ENCODE measurements at places on chromosomes 2 and 18. TPM values are rescaled to one million over a fixed set of nuclear protein-coding genes. Genes with fewer than 3 reads are reported as not detected.
A peak's percentile ranks its signal among the peaks of the same experiment; 100 is the strongest.

Gene IFIH1
- 17.5 TPM for total RNA-seq

Gene SKA1
- total RNA-seq: 14.0 TPM

DNA sequence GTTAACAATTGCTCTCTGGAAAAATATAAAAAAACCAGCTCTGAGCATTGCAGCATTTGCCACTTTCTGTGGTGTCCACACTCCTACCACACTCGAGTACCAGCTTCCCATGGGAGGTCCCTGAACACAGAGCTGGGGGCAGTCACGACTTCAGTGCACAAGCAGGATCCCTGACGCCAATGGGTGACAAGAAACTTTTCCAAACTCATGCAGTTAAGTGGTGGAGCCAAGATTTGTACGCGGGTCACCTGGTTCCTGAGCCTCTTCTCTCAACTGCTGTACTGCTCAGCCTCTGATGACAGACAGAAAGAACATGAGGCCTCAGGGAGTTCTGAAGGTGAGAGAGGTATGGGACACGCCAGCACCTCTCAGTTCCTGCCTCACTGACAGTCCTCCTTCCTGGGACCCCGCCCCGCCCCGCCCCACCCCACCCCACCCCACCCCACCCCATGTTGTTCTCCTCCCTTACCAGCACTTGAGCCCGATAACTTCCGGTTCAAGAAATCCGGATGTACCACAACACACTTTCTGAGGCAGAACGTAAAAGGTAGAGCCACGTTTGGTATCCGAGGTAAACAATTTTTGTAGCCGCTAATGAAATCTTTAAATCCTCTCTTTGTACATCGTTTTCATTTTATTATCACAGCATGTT, 287.6 kb downstream of the MYCN start:
- DNase-seq: no peak

- DNase-seq: no peak
Measured at GRCh38 chr2:31067259-31067658, 71.0 kb downstream of the GALNT14 start.

DNA sequence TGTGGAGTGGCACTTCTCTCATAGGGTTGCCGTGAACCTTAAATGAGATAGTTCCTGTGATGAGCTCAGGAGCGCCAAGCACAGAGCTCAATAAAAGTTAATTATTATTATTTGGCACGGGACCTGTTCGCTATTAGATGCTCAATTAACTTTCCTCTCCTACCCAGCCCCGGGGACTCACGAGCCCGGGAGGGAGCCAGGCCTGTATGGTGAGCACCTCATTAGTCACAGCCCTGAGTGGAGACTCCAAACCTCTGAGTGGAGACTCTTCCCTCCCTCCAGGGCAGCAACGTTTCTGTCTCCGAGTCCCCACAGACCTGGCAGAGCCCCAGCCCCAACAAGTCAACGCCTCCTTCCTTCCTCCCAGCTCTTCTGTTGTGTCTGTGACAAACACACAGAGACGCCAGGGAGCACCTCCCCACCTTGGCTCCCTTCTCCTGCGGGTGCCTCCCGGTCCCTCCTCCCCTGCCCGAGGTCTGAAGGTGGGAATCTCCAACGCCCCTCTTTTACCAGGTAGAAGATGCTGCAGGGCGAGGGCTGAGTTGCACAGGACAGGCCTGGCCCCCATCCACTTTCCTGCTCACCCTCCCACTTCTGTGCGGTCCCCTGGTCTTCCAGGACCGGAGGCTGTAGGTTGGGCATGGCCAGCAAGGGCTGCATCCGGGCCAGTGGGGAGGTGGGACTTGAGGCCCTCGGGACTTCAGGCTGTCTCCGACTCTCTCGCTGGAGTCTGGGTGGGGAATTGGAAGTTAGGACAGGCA, 52.7 kb upstream of the ODC1 start:
- no peak for DNase-seq

DNA sequence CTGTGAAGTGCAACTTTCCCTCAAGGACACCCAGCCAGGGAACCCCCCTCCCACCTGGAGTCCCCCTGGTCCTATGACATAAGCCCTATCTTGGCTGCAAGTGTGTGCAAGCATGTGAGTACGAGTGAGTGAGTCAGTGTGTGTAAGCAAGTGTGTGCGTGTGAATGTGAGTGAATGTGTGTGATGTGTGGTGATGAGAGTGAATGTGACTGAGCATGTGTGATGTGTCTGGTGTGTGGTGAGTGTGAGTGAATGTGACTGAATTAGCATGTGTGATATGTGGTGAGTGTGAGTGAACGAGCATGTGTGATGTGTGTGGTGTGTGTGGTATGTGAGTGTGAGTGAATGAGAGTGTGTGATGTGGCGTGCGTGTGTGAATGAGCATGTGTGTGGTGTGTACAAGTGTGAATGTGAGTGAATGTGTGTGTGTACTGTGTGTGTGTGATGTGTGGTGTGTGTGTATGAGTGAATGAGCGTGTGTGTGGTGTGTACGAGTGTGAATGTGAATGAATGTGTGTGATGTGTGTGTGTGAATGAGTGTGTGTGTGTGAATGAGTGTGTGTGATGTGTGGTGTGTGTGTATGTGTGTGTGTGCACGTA, 68.8 kb upstream of the SMAD7 start:
- DNase-seq: peak; percentile 37

DNA sequence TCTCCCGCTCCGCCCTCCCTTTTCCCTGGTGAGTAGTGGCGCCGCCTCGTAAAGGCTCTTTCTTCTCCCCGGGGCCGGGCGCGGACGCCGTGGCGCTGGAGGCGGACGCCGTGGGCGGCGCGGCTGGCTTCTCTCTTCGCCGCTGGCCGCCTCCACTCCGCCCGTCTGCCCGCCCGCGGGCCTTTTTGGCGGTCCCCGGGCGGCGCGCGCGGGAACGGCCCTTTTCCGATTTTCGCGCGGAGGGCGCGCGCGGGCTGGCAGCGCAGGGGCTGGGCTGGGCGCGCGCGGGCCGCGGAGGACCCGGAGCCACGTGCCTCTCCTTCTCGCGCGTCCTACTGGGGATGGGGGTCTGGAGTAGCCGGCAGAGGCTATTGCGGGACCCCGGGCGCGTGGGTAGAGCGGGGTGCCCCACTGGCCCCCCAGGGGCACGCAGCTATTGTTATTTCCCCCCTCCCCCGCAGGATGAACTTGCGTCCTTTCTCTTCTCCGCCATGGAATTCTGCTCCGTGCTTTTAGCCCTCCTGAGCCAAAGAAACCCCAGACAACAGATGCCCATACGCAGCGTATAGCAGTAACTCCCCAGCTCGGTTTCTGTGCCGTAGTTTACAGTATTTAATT, 472 bp downstream of the SLC20A1 start:
- DNase-seq: peak; percentile 74

- DNase-seq: no peak
Measured at GRCh38 chr2:196404276-196404675, 232.9 kb upstream of the STK17B start.

DNA sequence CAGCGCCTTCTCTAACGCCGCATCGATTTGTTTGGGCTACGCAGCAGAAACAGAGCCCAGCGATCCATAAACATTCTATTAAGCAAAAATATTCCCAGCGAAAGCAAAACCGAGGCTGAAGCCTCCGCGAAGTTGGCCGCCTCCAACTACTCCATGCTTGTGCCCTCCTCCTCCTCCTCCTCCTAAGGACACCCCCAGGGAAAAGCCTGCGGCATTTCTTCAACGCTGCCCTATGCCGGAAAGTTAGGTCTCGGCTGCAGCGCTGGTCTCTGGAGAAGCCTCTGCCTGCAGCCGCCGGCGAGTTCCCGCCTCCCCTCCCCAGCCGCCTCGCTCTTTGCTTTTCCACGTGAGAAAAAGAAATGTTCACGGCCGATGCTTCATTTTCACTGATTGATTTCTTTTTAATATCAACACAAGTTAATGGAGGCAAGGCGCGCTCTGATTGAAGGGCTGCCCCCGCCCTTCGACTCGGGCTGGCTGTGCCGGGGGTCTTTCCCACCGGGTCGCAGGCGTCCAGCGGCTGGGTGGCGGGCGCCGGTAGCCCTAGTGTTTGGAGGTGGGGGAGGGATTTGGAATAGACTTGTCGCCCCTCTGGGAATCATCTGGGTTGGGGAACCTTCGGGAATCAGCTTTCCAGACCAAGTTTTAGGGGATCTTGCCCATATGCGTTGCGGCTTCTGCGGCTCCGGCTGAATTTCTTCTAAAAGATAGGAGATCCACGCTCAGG, 3.9 kb downstream of the NRP2 start:
- DNase-seq: no peak

Measured in type B pancreatic cell (in vitro differentiated cells).